ENCODE measurements at places on chromosomes 3 and 15.
A peak's percentile ranks its signal among the peaks of the same experiment; 100 is the strongest.

DNA sequence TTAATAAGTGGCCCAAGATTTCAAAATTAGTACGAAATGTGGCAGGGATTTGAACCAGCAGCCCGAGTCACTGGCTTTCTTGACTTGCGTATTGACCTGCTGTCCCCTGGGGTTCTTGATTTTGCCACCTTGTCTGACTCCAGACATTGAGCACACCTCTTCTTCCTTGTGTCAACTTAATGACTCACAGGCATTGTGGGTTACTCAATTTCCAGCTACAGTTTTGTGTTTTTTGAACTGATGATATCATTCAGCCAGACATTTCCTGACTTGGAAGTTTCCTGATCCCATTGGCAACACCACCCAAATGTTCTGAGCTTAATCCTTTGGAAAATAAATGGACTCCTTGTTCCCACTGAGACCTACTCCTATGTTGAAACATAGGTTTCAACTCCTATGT is 64.2 kb downstream of the MOBP start:
- DNase-seq, result peak; percentile 59

- no peak for DNase-seq
Measured at GRCh38 chr3:51350751-51351150, 34.3 kb upstream of the MANF start.

GRCh38 chr15:38843736-38844590 is 279.3 kb upstream of the RASGRP1 start:
- DNase-seq, result peak; percentile 55

GRCh38 chr15:39961051-39961450 is 27.1 kb downstream of the EIF2AK4 start:
- DNase-seq, result no peak

DNA sequence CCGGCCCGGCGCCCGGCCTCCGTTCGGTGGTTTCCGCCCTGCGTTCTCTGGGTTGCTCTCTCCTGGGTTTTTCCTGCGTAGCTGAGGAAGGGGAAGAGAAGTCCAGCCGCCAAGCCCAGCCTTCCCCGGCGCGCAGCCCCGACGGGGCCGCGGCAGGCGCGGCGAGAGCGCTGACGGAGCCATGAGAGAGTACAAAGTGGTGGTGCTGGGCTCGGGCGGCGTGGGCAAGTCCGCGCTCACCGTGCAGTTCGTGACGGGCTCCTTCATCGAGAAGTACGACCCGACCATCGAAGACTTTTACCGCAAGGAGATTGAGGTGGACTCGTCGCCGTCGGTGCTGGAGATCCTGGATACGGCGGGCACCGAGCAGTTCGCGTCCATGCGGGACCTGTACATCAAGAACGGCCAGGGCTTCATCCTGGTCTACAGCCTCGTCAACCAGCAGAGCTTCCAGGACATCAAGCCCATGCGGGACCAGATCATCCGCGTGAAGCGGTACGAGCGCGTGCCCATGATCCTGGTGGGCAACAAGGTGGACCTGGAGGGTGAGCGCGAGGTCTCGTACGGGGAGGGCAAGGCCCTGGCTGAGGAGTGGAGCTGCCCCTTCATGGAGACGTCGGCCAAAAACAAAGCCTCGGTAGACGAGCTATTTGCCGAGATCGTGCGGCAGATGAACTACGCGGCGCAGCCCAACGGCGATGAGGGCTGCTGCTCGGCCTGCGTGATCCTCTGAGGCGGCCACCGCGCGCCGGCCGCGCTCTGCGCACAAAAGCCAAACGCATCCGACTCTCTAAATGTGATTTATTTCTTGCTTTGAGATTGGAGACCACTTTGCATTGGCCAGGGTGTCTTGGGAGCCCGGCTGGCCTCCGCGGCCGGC is 727 bp downstream of the RAP2B start:
- no peak for DNase-seq

- DNase-seq, result no peak
Measured at GRCh38 chr15:64864068-64864467, 22.4 kb downstream of the PLEKHO2 start.

DNA sequence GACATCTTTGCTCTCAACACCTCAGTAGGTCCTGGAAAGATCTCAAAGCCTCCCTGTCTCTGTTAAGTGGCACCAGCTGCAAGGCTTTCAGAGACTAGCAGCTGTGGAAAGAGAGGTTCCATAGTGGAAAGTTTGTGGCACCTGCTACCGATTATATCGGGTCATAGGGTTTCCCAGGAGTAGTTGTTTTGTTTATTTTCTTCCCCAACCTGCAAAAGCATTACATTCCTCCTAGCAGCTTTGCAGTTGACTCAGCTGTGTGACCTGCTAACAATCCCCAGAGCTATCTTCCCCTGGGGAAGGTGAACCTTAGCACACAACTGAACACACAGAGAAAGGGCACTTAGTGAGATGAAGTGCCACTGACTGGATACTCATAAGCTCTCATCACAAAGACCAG is 598.9 kb upstream of the GRM7 start:
- no peak for DNase-seq

DNA sequence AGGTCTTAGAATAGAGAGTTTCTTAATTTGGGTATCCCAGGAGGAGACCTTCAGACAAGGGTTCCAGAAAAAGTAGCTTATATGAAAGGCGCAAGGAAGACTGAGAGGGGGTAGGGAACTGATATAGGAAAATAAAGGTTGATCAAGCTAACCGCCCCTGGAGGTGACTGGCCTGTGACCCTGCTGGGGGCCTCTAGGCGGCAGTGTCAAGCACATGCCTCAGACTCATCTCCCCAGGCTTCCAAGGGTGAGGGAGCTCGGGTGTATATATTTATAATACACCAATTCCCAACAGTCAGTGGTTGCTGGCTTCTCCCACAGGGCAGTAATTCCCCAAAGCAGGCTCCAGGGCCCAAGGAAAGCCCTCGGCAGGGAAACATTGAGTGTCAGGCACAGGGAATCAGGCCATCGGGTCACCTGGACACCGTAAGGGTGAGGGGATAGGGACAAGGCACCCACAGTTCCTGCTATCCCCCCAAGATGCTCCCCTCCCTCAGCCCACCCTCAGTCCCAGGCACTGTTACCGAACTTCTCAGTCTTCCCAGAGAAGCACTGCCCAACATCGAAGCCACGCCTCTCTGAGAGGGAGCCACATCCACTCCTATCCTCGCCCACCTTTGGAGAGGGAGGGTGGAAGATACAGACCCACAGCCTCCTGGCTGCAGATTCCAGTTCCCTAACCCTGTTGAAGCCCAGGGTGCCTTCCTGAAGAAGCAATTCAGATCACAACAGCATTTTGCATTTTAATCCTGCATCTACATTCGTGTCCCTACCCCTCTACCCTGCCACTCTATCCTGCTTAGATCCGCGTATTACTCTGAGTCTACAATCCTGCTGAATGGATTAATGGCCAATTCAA is 19.5 kb upstream of the CAV3 start:
- DNase-seq, result no peak

- DNase-seq, result no peak
Measured at GRCh38 chr3:185555101-185555501, 2.7 kb upstream of the LIPH start.

DNA sequence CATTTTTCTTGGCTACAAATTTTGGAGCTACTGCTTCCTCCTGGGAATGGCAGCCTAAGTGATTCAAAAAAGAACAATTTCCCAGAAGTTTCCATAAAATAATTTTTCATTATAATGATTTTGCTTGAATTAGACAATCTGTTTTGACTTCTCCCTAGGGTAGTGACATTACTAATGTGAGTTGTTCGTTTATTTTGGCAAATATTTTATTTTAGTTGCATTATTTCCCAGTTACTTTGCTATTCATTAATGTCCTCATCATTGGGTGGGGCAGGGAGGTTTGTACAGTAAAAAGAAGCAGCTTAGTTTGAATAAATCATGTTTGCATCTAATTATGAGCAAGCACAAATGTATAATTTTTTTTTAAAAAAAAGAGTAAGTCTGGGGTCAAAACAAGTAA is 686.6 kb downstream of the ROBO2 start:
- DNase-seq, result no peak

DNA sequence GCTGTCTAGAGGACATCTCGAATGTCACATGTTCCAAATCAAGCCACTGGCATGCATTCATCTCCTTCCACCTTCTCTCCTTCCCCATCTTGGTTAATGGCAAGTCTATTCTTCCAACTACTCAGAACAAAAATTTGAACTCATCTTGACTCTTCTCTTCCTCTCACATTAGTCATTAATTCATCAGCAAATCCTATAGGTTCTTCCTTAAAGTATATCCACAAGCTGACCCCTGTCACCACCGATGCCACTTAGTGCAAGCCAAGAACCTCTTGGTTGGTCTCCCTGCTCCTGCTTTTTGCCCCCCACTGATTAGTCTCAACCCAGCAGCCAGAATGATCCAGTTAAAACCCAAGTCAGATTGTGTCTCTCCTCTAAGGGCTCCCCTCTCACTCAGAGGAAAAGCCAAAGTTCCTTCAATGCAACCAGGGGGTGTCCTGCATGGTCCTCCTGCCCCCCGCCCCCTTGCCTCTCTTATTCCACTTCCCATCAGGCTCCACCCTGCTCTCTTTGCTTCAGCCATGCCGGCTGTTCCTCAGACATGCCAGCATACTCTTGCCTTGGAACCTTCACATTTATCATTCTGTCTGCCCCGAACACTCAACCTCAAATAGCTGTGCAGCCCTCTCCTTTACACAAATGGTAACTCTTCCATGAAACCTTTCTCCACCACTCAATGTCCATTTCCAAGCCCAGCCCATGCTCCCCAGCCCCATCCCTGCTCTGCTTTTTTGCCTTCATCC is 1.0 kb upstream of the GALNT15 start:
- no peak for DNase-seq

DNA sequence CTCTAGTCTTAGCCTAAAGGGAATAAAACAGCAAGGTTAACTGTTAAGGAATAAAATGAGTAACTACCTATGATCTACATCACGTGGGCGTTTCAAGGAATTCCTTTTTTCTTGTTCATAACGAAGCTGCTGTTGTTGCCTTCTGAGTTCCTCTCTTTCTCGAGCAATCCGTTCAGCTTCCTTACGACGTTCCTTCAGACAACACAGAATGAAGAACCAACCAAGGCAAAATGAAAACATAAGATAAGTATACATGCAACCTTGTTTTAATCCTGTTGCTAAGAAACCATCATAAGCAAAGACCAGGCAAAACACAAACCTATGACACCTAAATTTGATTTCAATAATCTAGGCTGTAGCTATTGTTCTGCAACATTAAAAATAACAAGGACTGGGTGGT is 44.1 kb downstream of the SLTM start:
- DNase-seq, result no peak

- DNase-seq, result peak; percentile 55
Measured at GRCh38 chr3:187567661-187568121, 102.5 kb downstream of the SST start.

DNA sequence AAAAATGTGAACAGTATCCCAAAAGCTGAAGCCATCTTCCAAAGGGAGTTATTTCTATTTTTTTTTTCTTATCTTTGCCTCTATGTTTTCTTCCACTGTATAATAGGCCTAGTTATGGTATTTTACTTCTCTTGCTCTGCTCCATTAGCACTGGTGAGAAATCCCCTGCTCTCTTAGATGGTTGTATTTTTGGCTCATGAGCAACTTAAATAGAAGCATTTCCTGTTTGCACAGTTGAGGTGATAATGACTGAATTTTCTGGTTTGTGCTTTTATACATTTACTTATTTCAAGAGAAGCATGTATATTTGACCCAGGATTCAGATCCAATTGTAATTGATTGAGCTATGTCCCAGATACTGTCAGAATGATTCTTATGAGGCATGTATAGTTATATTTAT is 61.6 kb upstream of the CD200R1L start:
- no peak for DNase-seq

GRCh38 chr3:50512131-50512530 is 8.7 kb upstream of the CACNA2D2 start:
- no peak for DNase-seq

GRCh38 chr15:67172172-67172571 is 82.3 kb downstream of the AAGAB start:
- no peak for DNase-seq

- DNase-seq, result no peak
Measured at GRCh38 chr3:100873611-100874010, 119.6 kb downstream of the ABI3BP start.

DNA sequence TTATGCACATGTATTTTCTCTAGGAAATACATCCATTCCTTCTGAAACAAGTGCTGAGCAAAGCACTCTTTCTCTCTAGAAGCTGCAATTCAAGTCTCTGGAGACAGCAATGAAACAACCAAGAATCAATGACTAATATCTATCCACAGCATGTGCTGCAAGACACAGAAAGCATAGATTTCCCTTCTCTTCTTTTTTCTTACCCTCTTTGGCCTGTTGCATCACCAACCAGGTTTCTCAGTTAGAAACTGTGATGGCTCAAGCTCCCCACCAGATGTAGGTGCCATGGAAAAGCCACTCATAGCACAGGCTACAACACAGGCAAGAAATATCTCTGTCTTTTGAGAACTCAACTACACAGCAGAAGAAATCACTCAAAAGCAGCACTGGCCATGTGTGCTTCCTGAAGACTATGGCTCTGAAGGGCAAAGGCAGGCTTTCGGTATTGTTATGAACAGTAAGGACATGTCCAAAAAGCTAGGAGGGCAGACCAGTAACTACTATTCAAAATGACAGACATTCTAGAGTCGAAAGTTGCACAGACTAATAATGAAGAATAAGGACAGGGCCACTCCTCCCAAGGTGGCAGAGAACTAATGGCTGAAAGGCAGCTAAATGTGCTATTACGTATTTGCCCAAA is 15.5 kb downstream of the ZDHHC3 start:
- DNase-seq, result no peak

DNA sequence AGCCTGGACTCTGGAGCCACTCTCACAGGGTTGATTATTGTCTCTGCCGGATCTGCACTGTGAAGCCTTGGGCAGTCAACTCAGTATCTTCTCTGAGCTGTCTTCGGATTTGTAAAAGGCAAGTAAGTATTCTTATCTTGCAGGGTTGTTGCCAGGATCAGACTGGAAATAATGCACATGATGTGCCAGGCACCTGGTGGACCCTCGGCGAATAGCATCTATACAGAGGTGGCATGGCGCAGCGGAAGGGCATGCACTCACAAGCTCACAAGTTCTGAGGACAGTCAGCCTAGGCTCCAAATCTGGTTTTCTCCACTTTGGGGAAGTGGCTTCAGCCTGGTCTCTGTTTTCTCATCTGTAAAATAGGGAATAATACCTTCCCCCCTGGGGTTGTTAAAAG is 113.9 kb downstream of the SRGAP3 start:
- DNase-seq, result no peak

DNA sequence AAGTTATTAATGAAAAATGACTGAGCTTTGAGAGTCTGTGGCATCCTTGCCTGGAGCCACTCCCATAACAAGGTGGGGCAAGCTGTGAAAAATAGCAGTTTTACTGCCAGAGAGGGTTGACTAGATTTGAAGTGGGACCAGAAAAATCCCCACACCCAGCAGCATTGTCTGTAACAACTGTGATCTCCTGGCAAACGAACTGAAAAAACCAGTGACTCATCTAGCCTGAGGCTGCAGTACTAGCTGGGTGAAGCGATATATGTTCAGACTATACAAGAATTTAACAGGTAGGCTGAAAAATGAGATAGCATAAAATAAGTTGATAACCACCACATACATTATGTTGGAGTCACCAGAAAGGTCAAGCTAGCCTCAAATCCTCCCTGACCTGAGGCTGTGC is 64.0 kb downstream of the DPH6 start:
- DNase-seq, result peak; percentile 51

All from HS-5 (cell line).